Islet precursor cell (in vitro differentiated cells): ENCODE measurements at places on chromosomes 11 and 22.

GRCh38 chr11:1881442-1882264 lies 10.0 kb downstream of the PRR33 start:
- DNase-seq, result no peak

DNA sequence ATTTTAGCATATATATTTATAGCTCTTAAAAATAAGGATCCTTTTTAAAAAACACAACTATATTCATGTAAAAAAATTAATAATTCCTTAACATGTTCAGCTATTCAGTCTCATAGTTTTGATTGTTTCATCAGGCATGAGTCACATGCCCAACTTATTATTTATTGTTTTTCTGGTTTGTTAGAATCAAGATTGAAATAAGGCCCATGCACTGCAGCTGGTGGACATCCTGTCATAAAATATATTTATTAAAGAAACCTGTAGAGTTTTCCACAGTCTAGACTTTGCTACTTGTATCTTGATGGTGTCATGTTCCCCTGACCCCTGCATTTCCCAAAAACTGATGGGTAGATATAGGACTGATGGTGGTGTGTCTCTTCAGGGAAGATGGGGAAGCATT lies 77.4 kb downstream of the PARVA start:
- DNase-seq, result no peak

GRCh38 chr11:47918882-47919495 lies 61.4 kb upstream of the PTPRJ start:
- DNase-seq, result peak; percentile 74

DNA sequence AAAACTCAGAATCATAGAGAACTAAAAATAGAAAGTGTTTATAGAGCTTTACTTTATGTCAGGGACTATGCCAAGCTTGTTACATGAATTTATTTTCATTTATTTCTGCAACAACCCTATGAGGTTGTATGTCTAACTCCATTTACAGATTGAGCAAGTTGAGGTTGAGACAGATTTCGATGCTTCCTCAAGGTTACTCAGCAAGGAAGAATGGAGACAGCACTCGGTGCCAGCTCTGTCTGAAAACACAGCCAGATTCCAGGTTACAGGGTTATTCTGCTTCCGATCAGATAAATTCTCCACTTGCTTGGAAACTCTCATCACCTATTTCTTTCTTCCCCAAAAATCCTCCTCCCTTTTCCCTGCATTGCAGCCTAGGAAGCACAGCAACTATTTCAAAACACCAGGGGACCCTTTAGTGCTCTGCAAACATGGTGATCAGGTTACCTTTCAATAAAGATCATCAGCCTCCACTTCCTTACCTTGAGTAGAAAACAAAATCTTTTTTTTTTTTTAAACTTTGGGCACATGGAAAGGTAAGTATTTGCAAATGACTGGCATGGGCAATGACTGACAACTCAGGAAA lies 7.0 kb downstream of the MMP3 start:
- no peak for DNase-seq

GRCh38 chr11:82889133-82890001 lies 10.9 kb downstream of the PRCP start:
- DNase-seq, result no peak

DNA sequence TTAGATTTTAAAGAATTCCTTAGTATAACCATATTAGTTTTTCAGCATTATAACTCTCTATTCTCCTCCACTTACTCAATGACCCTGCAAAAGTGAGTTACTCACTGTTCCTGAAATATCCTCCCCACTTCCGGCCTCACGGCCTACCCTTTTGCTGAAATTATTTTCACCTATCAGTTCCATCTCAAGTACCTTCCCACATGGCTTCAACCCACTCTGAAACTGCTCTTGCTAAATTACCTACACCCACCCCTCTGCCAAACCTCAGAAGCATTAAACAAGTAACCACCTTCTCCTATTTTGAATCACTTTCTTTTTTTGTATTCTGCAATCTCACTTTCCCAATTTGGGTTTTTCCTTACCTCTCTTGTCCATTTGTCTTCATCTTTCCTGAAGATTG lies 37.7 kb downstream of the OR5P2 start:
- DNase-seq, result no peak

GRCh38 chr22:46437671-46438440 lies 99.6 kb downstream of the CELSR1 start:
- DNase-seq, result no peak

- peak; percentile 73 for DNase-seq
Measured at GRCh38 chr11:93236741-93237675, 39.2 kb upstream of the SLC36A4 start.

DNA sequence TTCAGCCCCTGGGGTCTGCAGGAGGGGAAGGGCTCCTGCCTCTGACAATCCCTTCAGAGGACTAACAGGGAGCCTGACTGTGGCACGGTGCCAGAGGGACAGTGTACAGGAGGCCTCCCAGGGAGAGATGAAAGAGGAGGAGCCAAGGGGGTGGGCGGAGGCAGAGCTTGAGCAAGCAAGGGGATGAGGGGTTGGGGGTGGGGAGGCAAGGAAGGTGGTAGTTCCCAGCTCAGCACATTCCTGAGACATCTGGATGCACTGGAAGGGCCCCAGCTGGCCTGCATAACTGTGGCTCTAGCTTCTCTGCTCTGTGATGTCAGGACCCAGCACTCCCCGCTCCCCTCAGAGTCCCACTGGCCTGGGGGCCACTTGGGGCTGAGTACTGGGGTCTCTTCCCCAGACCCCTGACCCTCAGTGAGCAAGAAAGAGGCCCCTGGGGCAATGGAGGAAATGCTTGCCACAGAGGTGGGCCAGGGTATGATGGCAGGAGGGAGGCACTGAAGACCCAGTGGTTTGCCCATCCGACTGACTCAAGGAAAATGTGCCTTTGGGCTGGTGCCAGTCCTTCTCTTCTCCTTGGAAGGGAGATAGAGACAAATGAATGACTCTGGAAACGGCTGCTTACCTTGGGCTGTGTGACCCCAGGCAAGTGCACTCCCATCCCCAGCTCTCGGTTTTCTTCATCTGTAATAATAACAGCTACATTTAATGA lies 13.3 kb downstream of the CREB3L1 start:
- DNase-seq, result peak; percentile 97

GRCh38 chr11:113681282-113681681 lies 24.8 kb downstream of the TMPRSS5 start:
- peak; percentile 40 for DNase-seq

- DNase-seq, result no peak
Measured at GRCh38 chr11:99693941-99694492, 673.3 kb downstream of the CNTN5 start.

- no peak for DNase-seq
Measured at GRCh38 chr11:16278979-16279378, 77.4 kb downstream of the SOX6 start.

GRCh38 chr11:104402812-104403521 lies 239.0 kb upstream of the PDGFD start:
- peak; percentile 83 for DNase-seq

GRCh38 chr11:39174196-39174595 lies 2285.3 kb downstream of the LRRC4C start:
- no peak for DNase-seq

DNA sequence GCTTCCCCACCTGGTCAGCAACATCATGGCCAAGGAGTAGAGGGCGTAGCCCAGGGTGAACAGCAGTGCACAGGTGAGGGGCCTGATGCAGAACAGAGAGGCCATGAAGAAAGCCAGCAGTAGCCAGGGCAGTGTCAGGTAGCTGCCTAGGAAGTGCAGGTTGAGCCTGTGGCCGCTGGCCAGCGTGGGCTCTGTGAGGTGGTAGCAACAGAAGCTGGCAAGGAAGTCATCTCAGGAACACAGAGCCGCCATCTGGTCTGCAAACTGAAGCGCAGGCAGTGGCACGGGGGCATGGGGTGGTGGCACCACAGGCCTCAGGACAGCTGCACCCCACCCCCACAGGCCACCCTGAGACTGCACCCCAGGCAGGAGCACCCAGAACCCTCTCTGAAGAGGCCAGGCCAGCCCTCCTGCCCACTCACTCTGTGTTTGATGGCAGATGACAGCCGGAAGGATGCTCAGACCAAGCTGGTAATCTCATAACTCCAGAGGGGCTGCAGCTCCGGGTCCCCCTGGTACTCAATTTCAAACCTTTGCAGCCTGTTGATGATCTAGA lies 95.3 kb downstream of the MED15 start:
- DNase-seq, result peak; percentile 46

DNA sequence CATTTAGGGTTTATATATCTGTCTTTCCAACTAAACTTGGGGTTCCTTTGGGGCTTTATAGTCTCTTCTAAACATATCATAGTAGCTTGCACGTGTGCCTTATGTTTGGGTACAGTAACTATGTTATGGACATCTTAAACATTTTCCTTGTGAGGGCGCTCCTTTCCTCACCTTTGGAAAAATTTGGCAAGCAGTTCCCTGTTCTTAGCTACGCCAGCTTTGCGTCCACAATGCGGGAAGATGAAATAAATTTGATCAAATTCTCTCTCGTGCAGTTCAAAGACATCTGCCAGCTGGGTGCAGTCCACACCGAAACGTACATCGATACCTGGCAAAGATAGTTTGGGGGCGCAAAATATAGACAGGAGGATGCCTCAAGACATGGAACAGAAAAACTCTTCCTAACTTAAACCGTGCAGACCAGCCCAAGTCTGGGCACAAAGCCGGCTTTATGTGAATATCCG lies 548 bp downstream of the FDXACB1 start:
- DNase-seq, result no peak

DNA sequence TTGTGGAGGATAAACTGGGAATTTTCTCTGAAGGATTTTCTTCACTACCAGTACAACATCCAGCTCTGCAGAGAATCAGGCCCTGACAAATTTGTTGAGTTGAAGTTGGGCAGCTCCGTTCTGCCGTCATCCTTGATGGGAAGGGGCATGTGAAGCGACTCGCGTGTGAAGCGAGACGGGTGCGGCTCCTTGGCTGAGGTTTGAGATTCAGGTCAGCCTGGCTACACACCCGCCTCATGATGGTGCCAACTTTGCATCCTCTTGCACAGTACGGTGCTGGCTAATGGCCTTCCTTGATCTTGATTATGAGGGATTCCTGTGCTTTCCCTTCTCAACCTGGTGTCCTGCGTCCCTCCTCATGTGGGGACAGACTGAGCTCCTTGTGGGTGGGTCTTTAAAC lies 19.7 kb upstream of the CDC42EP2 start:
- DNase-seq, result no peak

DNA sequence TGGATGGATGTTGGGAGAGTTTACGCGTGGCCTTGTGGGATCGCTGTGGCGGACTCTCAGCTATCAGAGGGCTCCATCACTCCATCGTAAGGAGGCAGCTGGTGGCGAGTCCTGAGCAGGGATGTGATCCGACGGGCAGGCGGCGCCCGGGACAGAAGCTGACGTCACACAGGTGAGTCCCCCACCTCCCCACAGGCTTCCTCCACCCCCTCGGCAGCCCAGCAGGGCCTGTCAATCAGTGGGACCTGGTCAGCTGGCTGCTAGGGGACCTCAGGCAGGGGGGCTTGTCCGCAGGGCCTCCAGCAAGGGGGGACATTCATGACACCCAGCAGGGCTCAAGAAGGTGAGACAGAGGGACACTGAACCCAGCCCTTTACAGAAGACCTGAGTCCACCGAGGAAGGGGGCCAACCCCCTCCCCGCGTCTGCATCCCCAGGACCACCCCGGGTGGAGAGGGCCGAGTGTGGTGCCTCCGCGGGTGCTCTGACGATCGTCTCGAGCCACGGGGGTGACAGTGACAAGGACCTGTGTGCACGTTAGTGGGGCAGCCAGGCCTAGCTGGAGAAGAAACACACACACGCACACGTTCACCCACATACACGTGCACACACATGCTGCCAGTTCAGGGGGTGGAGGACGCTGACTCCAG lies 7.1 kb downstream of the HRAS start:
- peak; percentile 43 for DNase-seq

GRCh38 chr11:107249054-107249453 lies 208.6 kb downstream of the CWF19L2 start:
- no peak for DNase-seq

- DNase-seq, result no peak
Measured at GRCh38 chr11:105298174-105298573, 158.6 kb upstream of the CARD18 start.

DNA sequence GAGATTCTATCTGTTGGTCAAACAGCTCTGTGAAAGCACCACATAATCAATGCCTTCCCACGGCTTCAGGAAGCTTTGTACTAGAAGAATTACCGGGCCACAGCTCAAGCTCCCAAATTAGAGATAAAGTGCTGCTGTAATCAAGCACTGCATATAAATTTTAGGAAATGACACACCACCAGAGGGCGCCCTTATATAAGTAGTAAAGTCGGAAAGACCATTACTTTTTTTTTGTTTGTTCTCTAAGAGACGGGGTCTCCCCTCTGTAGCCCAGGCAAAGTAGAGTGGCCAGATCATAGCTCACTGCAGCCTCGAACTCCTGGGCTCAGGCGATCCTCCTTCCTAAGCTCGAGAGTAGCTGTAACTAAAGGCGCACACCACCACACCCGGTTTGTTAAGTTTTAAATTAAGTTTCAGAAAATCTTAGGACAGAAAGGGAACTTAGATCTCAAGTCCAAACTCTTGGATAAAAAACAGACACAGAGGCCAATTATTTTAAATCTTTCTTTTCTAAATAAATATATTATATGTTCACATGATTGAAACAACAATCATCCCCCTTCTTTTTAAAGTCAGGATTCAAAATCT lies 32.6 kb downstream of the PRCP start:
- DNase-seq, result peak; percentile 80

DNA sequence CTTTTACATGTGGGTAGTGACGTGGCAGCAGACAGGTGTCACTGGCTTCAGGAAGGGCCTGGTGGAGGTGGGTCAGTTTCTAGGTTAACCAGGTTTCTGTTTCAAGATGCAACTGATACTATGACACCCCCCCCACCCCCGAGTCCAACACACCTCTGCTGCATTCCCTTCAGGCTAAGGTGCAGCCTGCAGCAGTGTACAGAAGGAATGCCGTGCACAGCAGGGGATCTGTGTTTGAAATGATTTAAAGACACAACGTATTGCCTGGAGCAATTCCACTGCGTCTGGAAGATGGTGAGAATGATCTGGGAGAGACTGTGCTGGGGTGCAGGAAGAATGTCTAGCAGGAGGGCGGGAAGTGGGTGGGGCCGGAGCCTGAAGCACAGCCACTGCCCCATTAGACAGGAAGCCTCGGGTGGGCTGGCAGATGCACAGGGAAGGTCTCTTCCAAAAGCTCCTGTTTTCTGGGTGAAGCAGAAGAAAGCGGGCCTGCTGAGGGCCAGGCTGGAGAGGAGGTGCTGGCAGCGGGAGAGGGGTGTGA lies 11.9 kb upstream of the TESMIN start:
- DNase-seq, result peak; percentile 96

DNA sequence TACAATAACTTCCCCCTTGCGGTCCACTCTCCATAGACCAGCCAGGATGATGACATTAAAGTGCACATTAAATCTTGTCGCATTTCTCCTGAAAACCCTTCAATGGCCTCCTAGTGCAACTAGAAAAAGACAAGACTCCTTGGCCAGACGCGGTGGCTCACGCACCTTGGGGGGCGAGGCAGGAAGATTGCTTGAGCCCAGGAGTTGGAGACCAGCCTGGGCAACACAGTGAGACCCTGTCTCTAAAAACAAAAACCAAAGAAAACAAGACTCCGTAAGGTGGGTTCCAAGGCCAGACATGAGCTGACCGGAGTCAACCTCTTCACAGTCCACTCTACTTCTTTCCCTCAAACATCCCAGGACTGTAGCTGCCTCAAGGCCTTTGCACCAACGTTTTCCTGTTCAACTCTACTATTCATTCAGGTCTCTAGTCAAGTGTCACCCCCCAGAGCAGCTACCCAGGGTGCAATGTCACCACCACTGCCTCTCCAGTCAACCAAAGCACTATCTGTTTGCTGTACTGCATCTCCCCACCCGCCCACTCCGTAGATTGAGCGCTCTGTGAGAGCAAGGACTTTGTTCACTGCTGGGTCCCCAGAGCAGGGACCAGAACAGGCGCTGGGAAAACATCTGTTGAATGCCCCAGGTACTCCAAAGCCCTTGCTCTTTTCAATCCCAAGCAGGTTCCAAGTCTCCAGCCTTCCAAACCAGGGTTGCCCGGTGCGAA lies 739 bp downstream of the ZMAT5 start:
- no peak for DNase-seq

- no peak for DNase-seq
Measured at GRCh38 chr22:32661737-32662586, 139.5 kb upstream of the TIMP3 start.
